ENCODE measurements at places on chromosomes 3 and 15.

- DNase-seq: no peak
Measured at GRCh38 chr3:73314151-73314951, 252.9 kb downstream of the EBLN2 start.

- no peak for DNase-seq
Measured at GRCh38 chr15:58440158-58440910, 8.5 kb downstream of the LIPC start.

DNA sequence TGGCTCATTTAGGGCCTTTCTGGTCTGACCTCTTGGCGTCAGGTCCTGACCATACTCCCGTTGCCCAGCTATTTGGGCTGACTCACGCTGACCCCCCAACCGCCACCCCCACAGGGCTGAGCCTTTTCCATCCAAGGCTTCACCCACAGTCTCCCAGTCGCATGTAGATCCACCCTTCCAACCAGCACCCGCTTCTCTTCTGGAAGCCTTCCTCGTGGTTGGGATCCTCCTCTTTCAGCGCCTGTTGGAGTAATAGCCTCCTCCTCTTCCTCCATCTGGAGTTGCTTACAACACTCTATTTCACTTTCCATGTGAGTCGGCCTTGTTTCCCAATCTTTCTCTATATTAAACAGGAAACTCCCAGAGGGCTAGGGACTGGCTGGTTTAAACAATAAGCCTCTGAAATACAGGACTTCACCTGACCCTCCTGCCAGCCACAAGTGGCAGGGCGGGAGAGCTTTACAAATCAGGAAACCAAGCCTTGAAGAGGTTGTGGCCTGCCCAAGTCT is 2.1 kb upstream of the ALAS1 start:
- DNase-seq: no peak

DNA sequence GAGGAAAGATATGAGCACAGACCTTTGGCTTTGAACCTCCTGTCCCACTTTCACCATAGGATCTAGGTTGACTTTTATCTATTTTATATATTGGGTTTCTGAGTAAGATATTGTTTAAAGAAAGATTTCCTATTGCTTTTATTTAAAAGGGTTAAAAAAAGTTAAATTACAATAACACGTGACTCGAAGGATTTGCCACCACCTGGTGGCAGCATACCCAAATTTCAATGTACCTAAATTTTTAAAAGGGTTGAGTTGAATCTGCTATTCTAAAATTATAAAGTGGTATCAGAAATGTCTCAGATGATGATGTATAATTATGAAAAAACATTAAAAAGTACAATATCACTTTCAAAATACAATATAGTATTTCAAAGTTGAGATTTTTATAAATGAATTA is 368.4 kb downstream of the MECOM start:
- DNase-seq: no peak

- DNase-seq: no peak
Measured at GRCh38 chr3:57464801-57465200, 79.3 kb downstream of the DNAH12 start.
